ENCODE measurements at places on chromosomes 12 and 14. TPM values are rescaled to one million over a fixed set of nuclear protein-coding genes. Genes with fewer than 3 reads are reported as not detected.

BRMS1L gene
- total RNA-seq = 15.6 TPM

COCH gene
- 2.8 TPM for total RNA-seq

FGF6 gene
- total RNA-seq = 50.7 TPM

CCDC175 gene
- total RNA-seq = not detected

CIROP gene
- total RNA-seq = not detected

TAS2R8 gene
- total RNA-seq = not detected

TAS2R13 gene
- total RNA-seq = 3.2 TPM

P2RX2 gene
- total RNA-seq = not detected

SP1 gene
- 53.1 TPM for total RNA-seq

PRH2 gene
- total RNA-seq = 335 TPM

Data from tongue (tissue), 3 donors.